Stimulated activated CD8-positive, alpha-beta memory T cell treated with anti-CD3 and anti-CD28 coated beads, Interleukin-2, amount 100 ng/mL, for 1 hour (primary cell): ENCODE measurements at places on chromosomes 12 and 14.

DNA sequence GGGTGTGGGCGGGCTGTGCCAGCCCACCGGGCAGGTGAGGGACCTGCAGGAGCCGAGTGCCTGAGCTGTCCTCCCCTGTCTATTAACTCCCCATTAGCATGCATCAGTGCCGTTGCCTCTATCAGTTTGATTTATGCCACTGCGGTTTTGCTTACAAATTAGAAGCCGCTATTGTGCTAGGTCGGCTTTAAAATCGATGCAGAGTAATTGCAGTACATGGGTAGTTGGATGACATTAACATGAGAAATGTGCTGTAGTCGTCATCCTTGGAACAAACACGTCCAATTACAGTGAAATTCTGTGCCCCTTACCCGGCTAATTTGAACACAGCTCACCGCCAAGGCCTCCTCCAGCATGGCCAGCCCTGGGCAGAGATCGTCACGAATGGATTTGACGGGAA lies 145.8 kb downstream of the TSPAN9 start:
- no peak for DNase-seq

DNA sequence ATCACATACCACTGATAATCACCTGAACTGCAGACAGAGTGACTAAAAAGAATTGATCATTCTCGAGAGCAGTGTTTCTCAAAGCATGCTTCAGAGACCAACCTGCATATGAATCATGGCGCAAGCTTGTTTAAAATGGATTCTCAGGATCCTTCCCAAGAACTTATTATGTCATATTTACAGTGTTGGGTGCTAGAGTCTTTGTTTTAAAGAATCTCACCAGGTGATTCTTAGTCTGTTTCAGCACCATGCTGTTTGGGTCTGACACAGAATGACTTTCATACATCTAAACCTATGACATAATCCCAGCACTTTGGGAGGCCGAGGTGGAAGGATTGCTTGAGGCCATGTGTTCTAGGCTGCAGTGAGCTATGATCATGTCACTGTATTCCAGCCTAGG lies 31.3 kb upstream of the SSPN start:
- no peak for DNase-seq

GRCh38 chr14:69101331-69101826 lies 51.5 kb downstream of the DCAF5 start:
- DNase-seq, result no peak

- no peak for DNase-seq
Measured at GRCh38 chr14:23145794-23146350, 26.8 kb upstream of the CEBPE start.

DNA sequence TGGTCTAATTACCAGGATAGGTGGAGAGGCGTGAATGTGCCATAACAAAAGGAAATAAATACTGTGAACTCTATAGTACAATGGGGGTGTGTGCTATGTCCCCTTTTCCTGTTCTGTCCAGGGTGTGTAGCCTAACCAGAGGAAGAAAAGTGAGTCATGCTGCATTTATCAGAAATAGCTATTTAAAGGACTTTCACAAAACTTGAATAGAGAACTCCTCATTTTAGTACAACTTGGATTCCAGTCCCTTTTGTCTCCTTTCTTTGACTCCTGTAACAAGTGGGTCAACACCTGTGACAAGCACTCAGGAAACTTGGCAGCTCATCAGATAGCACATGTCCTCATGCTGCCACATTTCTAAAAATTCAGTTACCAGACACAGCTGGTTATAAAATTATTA lies 123.4 kb downstream of the CCDC91 start:
- no peak for DNase-seq

- peak; percentile 66 for DNase-seq
Measured at GRCh38 chr12:22046090-22046967, at the start of gene CMAS. Gene CMAS (plus strand): TSS chr12:22046218. CDS start chr12:22046304, 86 bp downstream.

GRCh38 chr14:54105406-54105805 lies 148.8 kb upstream of the BMP4 start:
- DNase-seq, result no peak

DNA sequence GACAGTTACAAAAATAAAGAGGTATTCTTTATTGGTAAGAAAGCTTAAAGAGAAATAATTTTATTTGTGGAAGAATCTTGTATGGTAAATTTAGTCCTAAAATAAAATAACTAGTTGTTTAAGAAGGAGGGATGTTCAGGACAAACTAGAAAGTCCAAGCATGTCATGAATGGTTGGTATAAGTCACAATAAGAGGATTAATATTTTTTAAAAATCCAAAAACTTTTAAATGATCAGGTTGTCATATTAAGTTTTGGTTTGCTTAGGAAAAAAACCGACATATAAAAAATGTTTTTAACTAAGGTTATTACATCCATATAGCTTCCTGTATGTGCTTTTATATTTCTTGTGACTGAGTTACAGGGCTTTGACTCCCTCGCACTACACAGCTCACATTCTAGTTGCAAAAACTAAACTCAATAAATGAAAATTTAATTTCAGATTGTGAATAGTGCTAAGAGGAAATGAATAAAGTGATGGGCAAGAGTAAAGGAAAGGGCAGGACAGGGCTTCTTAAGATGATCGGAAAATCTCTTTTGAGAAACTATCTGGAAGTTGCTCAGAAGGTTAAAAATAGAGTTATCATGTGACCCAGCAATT lies 80.7 kb upstream of the METAP2 start:
- no peak for DNase-seq

- no peak for DNase-seq
Measured at GRCh38 chr12:64010069-64010686, 165.7 kb downstream of the SRGAP1 start.

DNA sequence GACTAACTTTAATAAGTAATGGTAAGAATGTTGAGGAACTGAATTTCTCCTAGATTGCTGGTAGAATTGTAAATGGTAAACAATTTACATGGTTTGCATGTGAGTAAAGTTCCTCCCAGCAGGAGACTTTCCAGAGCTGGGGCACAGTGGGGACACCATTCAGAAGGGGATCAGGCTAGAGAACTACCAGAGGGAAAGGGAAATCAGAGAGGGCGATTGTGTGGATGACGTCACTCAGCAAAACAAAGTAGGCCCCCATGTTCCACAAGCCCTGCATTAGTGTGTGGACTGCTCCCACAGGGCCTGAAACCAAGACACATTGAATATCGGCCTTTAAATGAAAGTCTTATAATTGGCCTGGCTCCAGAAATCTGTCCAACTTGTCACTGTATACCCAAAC lies 9.5 kb downstream of the RNASE11 start:
- DNase-seq, result no peak

DNA sequence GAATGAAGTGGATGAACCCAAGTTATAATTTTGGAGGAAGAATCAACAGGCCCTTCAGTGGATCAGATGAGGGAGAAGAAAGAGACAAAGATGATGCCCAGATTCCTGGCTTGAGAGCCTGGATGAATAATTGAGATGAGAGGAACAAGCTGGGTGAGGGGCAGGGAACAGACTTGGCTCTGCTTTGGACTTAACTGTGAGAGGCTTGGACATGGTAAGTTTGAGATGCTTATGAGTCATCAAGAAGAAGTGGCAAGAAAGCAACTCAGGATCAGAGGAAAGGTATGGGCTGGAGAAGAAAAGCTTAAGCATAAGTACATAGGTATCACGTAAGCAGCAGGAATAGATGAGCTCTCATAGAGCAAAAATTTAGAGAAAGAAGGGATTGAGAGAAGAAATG lies 55.3 kb downstream of the FIGNL2 start:
- no peak for DNase-seq

DNA sequence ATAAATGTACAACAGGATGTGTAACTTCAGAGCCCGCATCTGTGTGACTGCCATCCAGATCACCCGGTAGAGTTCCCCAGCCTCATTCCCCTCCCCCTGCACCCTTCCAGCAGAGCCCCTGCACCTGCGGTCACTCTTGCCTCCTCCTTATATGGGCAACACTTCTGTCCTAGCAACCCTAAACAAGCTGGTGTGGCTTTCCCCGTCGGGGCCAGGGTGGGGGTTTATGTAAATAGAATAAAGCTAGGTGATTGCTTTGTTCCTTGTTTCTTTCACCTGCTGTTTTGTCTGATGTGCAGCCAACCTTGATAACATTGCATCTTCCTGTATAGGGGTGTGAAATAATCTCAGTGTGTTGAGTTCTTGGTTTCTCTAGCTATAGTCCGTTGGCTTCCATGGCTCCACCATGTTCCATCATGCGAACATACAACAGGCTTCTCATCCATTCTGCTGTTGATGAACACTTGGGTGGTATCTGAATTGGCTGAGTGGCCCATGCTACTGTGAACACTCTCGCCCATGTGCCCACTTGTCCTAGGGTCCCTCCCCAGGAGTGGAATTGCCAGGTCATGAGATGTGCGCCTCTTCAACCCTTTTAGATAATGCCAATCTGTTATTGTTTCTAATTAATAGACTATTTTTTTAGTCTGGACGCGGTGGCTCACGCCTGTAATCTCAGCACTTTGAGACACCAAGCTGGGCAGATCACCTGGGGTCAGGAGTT lies 102.2 kb downstream of the KIF26A start:
- no peak for DNase-seq

- no peak for DNase-seq
Measured at GRCh38 chr12:79776111-79776510, 85.3 kb upstream of the PAWR start.

GRCh38 chr14:88535149-88535548 lies 19.7 kb downstream of the PTPN21 start:
- DNase-seq, result no peak

DNA sequence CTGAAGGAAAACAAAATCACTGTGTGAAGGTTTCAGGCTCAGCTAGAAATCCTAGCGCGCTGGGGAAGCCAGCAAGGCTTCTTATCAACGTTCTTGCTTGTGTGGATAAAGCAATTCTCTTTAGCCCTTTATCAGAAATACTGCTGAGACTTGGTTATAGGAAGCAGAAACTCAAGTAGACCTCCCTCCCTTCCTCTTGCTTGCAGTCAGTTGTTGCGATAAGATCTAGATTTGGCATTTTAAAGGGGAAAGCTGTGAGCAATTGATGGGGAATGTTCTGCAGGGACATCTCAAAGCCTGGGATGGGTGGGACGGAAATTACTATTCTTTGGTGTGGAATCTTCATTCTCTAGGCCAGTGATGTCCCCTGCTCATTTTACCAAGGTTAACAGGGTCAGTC lies 76.4 kb upstream of the ANO4 start:
- no peak for DNase-seq

- DNase-seq, result no peak
Measured at GRCh38 chr14:73995977-73996378, 23.1 kb downstream of the ENTPD5 start.

- no peak for DNase-seq
Measured at GRCh38 chr14:33951183-33951840, 438 bp upstream of the EGLN3 start.

DNA sequence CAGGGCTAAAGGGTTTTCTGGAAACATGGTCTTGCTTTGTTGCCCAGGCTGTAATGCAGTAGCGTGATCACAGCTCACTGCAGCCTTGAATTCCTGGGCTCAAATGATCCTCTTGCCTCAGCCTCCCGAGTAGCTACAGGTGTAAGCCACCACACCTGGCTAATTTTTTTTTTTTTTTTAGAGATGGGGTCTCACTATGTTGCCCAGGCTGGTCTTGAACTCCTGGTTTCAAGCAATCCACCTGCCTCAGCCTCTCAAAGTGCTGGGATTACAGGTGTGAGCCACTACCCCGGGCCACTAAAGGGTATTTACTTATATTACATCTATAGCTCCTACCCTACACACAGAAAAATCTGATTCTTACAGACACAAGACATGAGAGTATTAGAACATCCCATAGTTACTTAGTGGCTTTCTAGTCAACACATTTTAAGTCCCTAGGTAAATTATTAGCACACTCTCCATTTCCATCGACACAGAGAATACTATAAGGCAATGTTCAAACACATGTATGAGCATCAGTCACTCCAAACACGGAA lies 6.2 kb upstream of the DCAF11 start:
- no peak for DNase-seq

DNA sequence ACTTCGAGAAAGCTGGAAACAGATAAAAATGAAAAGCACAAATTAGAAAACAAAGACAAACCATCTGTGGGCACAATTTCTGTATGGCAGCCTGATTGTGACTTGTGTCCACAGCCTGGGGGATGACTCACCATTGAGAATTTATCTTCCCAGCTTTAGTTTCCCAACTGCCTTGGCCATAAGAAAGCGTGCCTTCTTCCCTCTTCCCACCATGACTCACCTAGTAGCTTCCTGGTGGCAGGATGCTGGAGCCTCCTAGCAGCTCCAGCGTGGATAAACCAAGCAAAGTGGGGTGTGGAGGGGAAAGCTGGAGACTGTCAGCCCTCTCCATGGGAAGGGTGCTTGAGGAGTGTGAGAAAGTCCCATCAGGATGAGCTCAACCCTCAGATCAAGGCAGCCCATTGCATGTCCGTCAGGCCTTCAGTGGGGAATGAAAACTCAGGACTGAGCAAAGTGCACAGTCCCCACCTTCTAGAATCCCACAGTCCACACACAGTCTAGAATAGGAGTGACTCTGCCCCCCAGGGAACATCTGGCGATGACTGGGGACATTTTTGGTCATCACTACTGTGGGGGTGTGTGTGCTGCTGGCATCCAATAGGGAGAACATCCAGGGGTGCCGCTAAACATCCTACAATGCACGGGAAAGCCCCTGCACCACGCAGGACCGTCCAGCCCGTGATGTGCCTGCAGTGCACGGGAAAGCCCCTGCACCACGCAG lies 22.4 kb upstream of the SERPINA6 start:
- DNase-seq, result no peak

GRCh38 chr12:127145929-127146789 lies 1120.8 kb upstream of the TMEM132C start:
- DNase-seq, result peak; percentile 53

DNA sequence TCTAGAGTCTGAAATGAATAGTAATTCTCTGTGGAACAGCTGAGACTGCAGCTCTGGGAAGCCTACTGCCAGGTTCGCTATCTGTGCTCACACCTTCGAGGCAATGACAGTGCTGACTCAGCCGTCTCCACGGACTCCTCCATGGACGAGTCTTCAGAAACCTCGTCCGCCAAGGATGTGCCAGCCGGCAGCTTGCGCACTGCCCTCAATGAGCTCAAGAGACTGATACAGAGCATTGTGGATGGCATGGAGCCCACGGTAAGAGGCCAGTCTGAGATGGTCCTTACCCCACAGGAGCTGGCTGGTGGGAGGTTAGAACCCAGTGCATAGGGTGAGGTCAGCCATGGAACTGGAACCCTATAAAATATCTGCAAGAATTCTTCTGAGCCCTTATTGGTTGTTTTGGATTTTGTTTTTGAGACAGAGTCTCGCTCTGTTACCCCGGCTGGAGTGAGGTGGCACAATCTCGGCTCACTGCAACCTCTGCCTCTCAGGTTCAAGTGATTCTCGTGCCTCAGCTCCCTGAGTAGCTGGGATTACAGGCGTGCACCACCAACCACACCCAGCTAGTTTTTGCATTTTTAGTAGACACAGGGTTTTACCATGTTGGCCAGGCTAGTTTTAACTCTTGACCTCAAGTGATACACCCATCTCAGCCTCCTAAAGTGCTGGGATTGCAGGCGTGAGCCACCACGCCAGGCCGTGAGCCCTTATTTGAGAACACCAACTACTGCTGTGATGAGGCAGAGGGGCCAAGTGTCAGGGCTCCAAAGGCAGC lies 43.9 kb downstream of the RAB35 start:
- DNase-seq, result no peak
